Upper lobe of left lung (tissue), 6 donors: ENCODE measurements at places on chromosomes 1 and 21. TPM values are rescaled to one million over a fixed set of nuclear protein-coding genes. Genes with fewer than 3 reads are reported as not detected.

The IGSF3 gene
- 28.3 TPM for total RNA-seq

DNA sequence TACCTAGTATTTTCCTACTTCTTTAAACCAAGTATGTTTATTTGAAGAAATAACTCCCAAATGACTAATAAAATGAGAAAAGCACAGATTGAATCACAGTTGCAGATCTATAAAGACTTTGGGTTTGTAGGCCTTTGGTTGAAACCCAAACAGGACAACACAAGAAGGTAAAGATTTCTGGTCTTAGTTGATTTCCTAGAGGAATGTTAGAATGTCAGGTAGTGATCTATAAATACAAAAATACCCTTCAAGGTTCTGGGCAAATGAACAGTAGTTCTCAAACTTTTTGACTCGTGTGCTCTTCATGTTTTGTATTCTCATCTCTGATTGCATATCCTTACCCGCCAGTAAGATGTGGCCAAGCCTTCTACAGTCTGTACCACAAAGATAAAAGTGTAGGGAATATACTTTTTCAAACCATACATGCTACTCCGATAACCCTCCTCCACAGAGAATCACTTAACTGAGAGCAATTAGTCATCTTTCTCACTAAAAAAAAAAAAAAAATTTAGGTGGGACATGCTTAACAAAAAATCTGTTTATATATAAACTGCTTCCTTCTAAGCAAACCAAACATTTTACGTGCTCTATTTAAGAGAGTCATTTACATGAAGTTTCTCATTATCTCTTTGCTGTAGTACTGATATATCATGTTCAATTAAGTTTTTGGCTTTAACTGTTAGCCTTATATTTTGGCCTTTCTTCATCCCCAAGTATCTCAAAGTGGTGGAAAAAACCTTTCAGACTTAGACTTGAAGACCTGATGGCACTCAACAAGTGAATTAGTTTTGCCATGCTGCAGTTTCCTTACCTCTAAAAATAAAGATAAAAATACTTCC lies 36.0 kb downstream of the CNIH4 start:
- H3K4me3 ChIP-seq: no peak overlapping the region
- H3K36me3 ChIP-seq: peaks cover 44% of the 10 kb centered on the region
- no peaks in the 10 kb centered on the region for H3K4me1 ChIP-seq
- DNase-seq: no peak
- H3K27me3 ChIP-seq: no peaks in the 10 kb centered on the region

The MYCL gene
- total RNA-seq: 6.4 TPM

The LGR6 gene
- 1.00 TPM for total RNA-seq

- H3K4me1 ChIP-seq: peaks cover 4% of the 10 kb centered on the region
- no peak overlapping the region for H3K27ac ChIP-seq
- H3K4me3 ChIP-seq: no peak overlapping the region
- H3K36me3 ChIP-seq: no peaks in the 10 kb centered on the region
- H3K27me3 ChIP-seq: no peaks in the 10 kb centered on the region
- DNase-seq: no peak
These were observed 8.0 kb upstream of the SELE start for GRCh38 chr1:169741666-169742394.

- DNase-seq: peak; percentile 39
- no peaks in the 10 kb centered on the region for H3K36me3 ChIP-seq
- H3K27ac ChIP-seq: no peak overlapping the region
- peaks cover 32% of the 10 kb centered on the region for H3K4me1 ChIP-seq
- H3K4me3 ChIP-seq: no peak overlapping the region
These were observed 149.8 kb downstream of the ETS2 start for GRCh38 chr21:38955495-38955894.

GRCh38 chr21:38286739-38287471 lies 30.1 kb downstream of the KCNJ15 start:
- peaks cover 7% of the 10 kb centered on the region for H3K4me1 ChIP-seq
- H3K27me3 ChIP-seq: no peaks in the 10 kb centered on the region
- no peak overlapping the region for H3K4me3 ChIP-seq
- no peak overlapping the region for H3K27ac ChIP-seq
- no peaks in the 10 kb centered on the region for H3K36me3 ChIP-seq

DNA sequence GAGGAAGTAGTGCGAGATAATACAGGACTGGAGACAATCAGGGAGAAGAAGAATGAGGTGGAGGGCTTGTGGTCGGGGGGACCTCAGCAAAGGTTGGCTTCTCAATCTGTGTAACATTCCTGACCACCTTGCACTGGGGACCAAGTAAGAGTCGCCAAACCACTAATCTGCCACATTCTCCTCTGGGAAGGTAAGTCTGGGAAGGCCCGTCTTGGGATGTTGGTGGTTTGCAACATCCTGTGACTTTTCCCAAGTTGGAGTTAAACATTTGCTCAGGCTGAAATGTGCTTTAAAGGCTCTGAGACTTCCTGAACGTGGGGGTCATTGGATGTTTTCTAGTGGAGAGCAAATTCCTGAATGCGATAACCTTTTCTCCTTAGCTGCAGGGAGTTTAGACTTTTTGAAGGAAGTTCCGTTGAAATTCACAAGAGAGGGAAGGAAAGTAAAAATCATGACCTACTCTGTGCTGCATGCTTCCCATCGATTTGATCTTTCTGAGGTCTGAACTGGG lies 325.9 kb downstream of the RPS6KC1 start:
- H3K4me3 ChIP-seq: no peak overlapping the region
- H3K27ac ChIP-seq: no peak overlapping the region
- no peaks in the 10 kb centered on the region for H3K4me1 ChIP-seq
- DNase-seq: no peak

The ENTREP3 gene
- total RNA-seq: 28.3 TPM

The DDAH1 gene
- total RNA-seq: 24.1 TPM

The OLIG2 gene
- total RNA-seq: not detected

The OR10J1 gene
- total RNA-seq: not detected

The SAMD13 gene
- 0.76 TPM for total RNA-seq

GRCh38 chr1:84862810-84863251 lies 30.2 kb downstream of the LPAR3 start:
- DNase-seq: no peak
- no peaks in the 10 kb centered on the region for H3K4me1 ChIP-seq
- H3K4me3 ChIP-seq: no peak overlapping the region
- no peaks in the 10 kb centered on the region for H3K27me3 ChIP-seq

- H3K27me3 ChIP-seq: no peaks in the 10 kb centered on the region
- no peak overlapping the region for H3K27ac ChIP-seq
- H3K4me3 ChIP-seq: no peak overlapping the region
These were observed 65.9 kb downstream of the NDUFS5 start for GRCh38 chr1:39091845-39092645.

The SHE gene
- 28.9 TPM for total RNA-seq

DNA sequence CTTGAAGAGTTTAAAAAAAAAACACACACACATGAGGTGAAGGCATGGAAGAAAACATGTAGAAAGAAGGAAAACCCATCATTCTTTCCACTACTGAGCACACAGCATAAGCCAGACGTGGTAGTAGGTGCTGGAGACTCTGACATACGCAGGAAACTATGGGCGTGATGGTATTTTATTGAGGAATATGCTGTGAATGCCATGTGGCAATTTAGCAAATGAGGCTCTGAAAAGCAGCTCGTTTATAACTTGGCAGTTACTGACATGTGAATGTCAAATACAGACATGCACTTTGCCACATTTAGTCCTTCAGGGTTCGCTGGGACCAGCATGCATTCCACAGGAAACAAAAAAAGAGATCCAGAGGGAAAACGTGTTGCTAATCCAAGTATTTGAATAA lies 74.3 kb upstream of the IFNAR2 start:
- DNase-seq: no peak
- H3K27me3 ChIP-seq: no peaks in the 10 kb centered on the region
- H3K36me3 ChIP-seq: no peaks in the 10 kb centered on the region
- no peaks in the 10 kb centered on the region for H3K4me1 ChIP-seq

GRCh38 chr1:174074757-174075156 lies 52.6 kb upstream of the RC3H1 start:
- no peaks in the 10 kb centered on the region for H3K27me3 ChIP-seq
- no peak for DNase-seq
- H3K4me1 ChIP-seq: no peaks in the 10 kb centered on the region
- no peak overlapping the region for H3K27ac ChIP-seq
